ENCODE measurements at places on chromosomes 12 and 14.

DNA sequence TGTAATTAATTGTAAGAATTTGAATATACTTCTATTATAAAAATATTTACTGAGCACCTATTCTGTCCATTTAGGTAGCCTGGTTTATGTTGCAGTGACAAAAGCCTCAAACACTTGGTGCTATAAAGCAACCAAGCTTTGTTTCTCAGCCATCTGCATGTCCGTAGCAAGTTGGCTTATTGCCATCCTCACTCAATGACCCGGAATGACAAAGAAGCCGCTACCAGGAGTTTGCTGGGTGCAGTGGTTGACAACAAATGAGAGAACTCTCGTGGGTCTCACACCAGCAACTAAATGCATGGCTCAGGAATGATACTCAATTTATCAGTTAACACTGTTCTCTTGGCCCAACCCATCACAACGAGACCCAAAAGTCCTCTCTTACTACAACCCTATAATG is 553.1 kb downstream of the DIO2 start:
- no peak for DNase-seq

DNA sequence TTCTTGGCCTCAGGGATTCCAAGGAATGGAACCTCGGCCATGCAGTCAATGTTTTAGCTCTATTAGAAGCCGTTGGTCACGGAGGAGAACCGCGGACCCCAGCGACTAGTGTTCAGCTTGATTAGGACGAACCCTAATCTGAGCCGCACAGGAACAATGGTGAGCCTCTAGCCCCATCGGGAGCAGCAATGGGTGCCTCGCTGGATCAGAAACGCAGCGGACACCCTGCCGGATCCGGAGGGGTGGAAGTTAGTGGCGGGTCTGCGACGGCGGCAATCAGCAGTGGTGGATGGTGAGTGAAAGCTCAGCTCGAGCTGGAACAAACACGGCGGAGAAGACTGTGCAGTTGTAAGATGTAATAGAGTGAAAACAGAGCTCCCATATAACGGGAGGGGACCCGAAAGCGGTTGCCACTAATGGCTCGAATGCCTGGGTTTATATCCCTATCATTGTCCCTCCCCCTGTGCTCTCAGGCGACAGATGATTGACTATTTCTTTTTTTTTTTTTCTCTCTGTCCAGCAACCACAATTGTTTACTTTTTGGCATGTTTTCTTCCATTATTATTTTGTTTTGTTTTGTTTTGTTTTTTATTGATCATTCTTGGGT is 127.7 kb downstream of the ZNF664 start:
- no peak for DNase-seq

GRCh38 chr12:89469361-89469760 is 55.2 kb downstream of the GALNT4 start:
- no peak for DNase-seq

DNA sequence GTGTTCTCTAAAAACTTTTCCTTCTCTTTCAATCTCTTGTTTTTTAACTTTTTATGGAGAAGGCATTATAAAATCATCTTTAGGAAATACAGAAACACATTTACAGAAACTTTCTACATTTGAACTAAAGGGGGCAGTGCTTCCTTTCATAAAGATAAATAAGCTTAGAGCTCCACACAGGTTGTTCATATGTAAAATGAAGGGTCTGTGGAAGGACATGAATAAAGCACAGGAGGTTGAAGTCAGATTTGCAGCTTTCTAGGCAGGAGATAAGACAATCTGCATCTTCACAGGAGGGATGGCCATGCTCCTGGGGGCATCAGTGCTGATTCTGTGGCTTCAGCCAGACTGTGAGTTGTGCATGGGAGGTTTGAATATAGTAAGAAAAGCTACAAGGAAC is 426.0 kb downstream of the DAD1 start:
- no peak for DNase-seq

GRCh38 chr14:77390188-77390587 is 13.0 kb downstream of the SAMD15 start:
- DNase-seq: no peak

GRCh38 chr14:68749487-68750475 is 43.1 kb downstream of the ZFP36L1 start:
- no peak for DNase-seq

DNA sequence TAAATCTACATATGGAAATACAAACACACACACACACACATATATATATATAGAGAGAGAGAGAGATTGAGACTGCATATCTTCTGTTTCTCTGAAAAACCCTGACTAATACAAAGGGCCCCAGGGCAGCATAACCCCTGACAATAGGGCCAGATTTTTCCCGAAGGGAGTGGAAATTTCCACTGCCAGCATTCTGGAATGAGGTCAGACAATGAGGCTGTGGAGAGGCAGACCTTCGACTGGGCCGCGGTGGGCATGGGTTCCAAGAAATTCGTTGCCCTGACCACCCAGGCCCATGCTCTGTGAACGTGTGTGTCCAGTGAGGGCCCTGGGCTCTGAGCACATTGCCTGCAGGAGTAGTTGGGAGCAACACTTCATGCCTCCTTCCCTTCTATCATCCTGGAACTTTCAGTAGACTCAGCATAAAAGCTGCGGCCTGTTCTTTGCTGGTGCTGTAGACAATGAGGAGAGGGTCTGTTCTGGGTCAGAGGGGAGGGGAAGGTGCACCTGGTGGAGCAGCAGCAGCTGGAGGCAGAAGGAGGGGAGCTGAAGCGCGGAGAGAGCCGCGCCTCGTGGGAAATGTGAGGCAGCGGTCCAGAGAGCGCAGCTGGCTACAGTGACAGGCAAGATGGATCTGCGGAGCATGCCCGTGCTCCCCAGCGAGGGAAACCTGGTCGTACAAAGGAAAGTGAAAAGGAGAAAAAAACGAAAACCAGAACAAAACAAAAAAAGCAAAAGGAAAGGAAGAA is 25.6 kb upstream of the CCDC60 start:
- DNase-seq: no peak

Data from activated T-cell treated with anti-CD3 and anti-CD28 coated beads for 24 hours (primary cell).